ENCODE measurements at places on chromosomes 11 and 22. TPM values are rescaled to one million over a fixed set of nuclear protein-coding genes. Genes with fewer than 3 reads are reported as not detected.

The GAS2L1 gene
- total RNA-seq: 4.0 TPM

The KRTAP5-11 gene
- total RNA-seq: not detected

The PATE4 gene
- not detected for total RNA-seq

The UPK3A gene
- not detected for total RNA-seq

The SCGB1C1 gene
- not detected for total RNA-seq

The ZNF74 gene
- 10.4 TPM for total RNA-seq

The RAC2 gene
- total RNA-seq: 2.8 TPM

The RPL3 gene
- total RNA-seq: 3,526 TPM

The CAPN5 gene
- 9.5 TPM for total RNA-seq

The SOX10 gene
- total RNA-seq: not detected

The MUC6 gene
- total RNA-seq: not detected

Measured in smooth muscle cell of bladder (primary cell).